ENCODE measurements at places on chromosomes 6 and 20. TPM values are rescaled to one million over a fixed set of nuclear protein-coding genes. Genes with fewer than 3 reads are reported as not detected.

GRCh38 chr20:57374343-57374930 lies 16.8 kb upstream of the RBM38 start:
- no peak for DNase-seq

SCGN gene
- not detected for total RNA-seq

DNA sequence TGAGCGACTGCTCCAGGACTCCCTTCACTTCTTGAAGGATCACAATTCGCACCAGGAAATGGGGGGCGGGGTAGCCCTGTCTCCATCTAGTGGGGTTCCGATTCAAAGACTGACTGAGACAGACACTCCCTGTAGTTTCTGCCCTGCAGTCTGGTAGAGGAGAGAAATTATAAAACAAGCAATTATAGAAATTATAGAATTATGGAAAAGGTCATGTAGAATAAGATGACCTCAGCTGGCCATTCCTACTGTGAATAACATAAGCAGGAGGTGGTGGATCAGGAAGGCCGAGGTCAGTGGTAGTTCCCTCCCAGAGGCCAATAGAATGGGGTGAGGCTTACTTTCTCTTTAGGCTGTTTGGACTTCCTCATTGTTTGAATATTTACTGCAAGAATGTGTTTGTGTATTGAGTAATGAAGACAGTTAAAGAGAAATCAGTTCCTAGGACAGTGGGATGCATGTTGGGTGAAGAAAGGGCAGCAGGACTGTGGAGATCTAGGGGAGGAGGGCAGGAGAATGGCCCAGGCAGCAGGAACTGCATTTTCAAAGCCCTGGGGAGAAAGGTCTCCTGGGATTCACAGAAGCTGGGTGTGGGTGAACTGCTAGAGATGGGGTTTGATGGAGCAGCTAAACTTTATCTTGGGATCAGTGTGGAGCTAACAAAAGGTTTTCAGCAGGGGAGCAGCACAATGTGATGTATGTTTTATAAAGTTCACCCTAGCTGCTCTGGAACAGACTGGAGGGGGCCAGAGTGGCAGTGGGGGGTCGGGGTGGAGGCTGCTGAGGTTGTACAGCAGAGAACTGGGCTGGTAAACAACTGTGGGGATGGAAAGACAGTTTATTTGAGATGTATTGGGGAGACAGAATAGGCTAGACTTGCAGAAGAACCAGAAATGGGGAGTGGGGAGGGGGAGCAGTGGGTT lies 2.1 kb downstream of the ZNF341 start:
- no peak for DNase-seq

DNA sequence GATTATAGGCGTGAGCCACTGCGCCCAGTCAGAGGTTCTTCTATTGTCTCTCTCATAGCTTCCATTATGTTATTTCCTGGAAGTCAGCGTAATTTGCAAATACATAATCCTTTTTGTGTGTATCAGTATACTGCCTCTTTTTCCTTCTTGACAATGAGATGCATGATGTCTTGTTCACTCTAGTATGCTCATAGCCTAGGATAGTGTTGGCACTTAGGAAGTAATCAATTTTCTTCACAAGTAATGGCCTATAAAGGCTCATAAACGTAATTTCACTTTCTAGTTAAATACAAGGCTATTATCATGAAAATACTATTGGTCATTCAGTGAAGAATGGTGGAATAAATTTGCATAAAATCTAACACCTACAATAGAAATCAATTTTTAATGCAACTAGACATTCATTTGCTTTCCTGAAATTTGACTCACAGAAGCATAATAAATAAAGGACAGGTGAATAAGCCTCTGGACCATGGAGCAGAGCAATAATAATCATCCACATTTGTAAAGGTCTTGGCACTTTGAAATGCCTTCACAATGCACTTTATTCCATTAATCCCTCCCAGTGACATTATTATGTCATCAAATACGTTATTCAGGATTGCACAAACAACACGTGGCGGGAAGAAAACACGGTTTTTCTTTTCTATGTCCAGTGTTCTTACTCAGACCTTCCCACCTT lies 366.9 kb upstream of the BTBD3 start:
- no peak for DNase-seq

PTCHD4 gene
- not detected for total RNA-seq

GRCh38 chr20:3721912-3722311 lies 9.5 kb upstream of the SIGLEC1 start:
- DNase-seq, result no peak

- DNase-seq, result no peak
These were observed 634 bp downstream of the ITPA start for GRCh38 chr20:3209946-3210317.

DNA sequence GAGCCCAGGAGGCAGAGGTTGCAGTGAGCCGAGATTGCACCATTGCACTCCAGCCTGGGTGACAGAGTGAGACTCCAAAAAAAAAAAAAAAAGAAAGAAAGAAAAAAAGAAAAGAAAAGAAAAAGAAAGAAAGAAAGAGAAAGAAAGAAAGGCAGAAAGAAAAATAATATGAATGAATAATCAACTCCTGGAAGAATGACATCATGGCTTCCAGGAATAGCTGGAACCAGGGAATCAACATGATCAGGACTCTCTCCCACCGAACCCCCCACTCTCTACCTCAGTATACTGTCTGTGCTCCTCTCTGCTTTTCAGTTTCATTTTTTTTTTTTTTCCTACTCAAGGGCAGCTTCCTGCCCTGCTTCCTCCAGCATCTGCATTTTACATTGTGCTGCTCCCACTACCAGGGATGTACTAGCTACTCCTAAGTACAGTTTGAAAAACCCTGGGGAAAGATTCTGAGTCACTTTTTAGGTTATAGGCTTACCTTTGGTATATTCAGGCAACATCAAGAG lies 19.7 kb upstream of the MTCL3 start:
- no peak for DNase-seq

Measured in naive thymus-derived CD8-positive, alpha-beta T cell (primary cell).